ENCODE measurements at places on chromosomes 7 and 10. TPM values are rescaled to one million over a fixed set of nuclear protein-coding genes. Genes with fewer than 3 reads are reported as not detected.
A peak's percentile ranks its signal among the peaks of the same experiment; 100 is the strongest.

CNPY1 gene
- total RNA-seq, result not detected

FAM25G gene
- not detected for total RNA-seq

MYO1G gene
- total RNA-seq, result 0.11 TPM

NPSR1 gene
- not detected for total RNA-seq

DNA sequence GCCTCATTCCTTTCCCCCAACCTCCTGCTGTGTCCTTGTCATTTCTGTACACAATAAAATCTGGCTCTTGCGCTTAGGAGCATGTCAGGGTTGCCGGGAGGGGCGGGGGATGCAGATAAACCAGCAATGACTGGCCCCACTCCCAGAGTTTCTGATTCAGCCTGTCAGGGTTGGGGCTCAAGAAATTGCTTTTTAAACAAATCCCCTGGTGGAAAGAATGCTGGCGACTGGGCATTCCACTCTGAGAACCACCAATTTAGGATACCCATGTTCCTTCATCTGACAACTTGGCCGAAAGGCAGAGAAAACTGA lies 376.4 kb downstream of the TCERG1L start:
- no peak for DNase-seq
- no peak overlapping the region for H3K4me3 ChIP-seq
- H3K4me1 ChIP-seq, result no peaks in the 10 kb centered on the region

- H3K4me3 ChIP-seq, result no peak overlapping the region
- no peak overlapping the region for H3K27ac ChIP-seq
- H3K36me3 ChIP-seq, result no peaks in the 10 kb centered on the region
- no peaks in the 10 kb centered on the region for H3K4me1 ChIP-seq
- no peaks in the 10 kb centered on the region for H3K27me3 ChIP-seq
These were observed 729.4 kb upstream of the C7orf33 start for GRCh38 chr7:147861058-147861716.

GRCh38 chr7:147509035-147509501 lies 1081.5 kb upstream of the C7orf33 start:
- peak; percentile 35 for DNase-seq
- no peak overlapping the region for H3K4me3 ChIP-seq
- peaks cover 7% of the 10 kb centered on the region for H3K4me1 ChIP-seq
- peak overlapping the region; percentile 84 for H3K27ac ChIP-seq
- H3K27me3 ChIP-seq, result no peaks in the 10 kb centered on the region

GRCh38 chr10:114256822-114257221 lies 17.8 kb downstream of the VWA2 start:
- no peak overlapping the region for H3K27ac ChIP-seq
- no peaks in the 10 kb centered on the region for H3K27me3 ChIP-seq
- peaks cover 19% of the 10 kb centered on the region for H3K4me1 ChIP-seq
- H3K4me3 ChIP-seq, result no peak overlapping the region
- peak; percentile 48 for DNase-seq

DNA sequence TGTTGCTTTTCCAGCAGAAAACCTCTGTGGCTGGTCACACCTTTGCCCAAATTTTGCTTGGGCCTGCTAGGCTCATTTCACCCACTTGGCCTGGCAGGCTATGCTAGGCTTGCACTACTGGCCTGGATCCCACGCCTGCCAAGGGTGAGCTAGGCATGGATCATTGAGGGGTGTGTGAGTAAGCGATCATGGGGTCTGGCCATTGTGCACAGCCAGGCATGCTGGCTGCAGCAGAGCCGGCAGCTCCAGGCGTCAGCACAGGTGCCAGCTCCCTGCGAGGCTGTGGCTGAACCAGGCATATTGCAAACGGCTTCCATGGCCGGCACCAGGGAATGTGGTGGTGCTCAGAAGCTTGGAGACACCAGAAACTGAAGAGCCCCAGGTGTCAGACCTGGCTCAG lies 19.2 kb downstream of the CFAP70 start:
- no peak overlapping the region for H3K4me3 ChIP-seq
- no peak overlapping the region for H3K27ac ChIP-seq
- no peaks in the 10 kb centered on the region for H3K27me3 ChIP-seq

- peaks cover 44% of the 10 kb centered on the region for H3K4me1 ChIP-seq
- DNase-seq, result peak; percentile 34
- peak overlapping the region; percentile 15 for H3K27ac ChIP-seq
- peaks cover 8% of the 10 kb centered on the region for H3K36me3 ChIP-seq
- H3K27me3 ChIP-seq, result no peaks in the 10 kb centered on the region
These were observed 121.2 kb downstream of the ZMIZ1 start for GRCh38 chr10:79189853-79190435.
